ENCODE measurements at places on chromosomes 7 and 10.

DNA sequence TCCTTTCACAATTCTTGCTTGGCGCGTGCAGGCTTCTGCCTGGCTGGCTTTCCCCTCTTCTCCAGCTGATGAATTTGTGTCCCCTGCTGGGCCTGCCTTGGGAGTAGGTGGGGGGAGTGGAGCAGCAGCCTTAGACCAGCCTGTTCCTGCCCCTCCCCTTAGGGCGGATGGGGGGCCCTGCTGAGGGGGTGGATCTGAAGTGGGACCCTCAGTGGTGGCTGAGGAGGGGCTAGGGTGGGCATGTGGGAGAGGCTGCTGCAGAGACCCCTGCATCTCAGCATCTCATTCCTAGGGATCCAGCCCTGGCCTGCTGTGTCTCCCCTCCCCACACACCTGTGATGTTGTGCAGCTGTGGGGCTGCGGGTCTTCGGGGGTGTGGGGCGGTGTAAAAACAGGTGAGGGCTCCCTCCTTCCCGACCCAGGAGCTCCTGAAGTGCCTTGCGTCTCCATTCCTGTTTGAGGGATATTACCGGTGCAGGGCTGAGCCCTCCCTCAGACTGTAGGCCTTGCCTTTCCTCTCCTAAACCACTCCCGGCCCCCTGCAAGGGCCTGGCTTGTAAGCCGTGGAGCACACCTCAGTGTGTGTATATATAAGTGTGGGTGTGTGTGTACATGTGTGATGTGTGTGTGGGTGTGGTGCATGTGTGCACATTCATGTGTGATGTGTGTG lies 24.7 kb downstream of the ADCYAP1R1 start:
- DNase-seq = no peak

DNA sequence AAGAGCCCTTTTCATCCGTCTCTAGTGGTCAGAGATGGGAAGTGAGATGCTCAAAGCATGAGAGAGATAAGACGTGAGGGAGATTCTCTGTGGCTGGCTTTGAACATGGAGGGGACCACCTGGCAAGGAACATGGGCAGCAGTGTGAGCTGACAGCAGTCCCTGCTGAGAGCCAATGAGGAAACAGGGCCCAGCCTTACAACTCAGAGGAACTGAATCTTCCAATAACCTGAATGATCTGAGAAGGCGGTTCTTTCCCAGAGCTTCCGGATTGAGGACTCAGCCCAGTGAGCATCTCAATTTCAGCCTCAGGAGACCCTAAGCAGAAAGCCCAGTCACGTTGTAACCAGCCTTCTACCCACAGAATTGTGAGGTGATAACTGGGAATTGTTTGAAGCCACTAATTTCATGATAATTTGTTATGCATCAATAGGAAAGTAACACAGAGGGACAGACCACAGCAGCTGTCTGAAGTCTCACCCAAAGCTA lies 33.9 kb upstream of the IKZF1 start:
- DNase-seq = no peak

GRCh38 chr7:133564484-133564883 lies 311.6 kb downstream of the EXOC4 start:
- DNase-seq = no peak

DNA sequence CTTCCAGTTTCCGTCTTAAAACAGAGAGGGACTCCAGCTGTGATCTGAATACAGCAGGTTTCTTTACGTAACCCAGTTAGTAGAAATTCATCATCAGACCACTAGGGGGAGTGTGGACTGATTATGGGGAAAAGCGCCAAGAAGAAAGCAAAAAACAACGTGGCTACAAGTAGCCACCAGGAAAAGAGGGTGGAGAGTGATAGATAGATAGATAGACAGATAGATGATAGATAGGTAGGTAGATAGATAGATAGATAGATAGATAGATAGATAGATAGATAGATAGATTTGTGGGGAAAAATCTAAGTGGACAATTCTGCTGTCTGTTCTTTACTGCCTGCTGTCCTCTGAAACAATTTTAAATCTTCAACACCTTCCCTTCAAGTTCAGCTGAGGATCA lies 12.7 kb upstream of the AKR1B10 start:
- DNase-seq = peak; percentile 45

GRCh38 chr10:11975795-11976194 lies 66.8 kb downstream of the UPF2 start:
- DNase-seq = no peak

- no peak for DNase-seq
Observed at GRCh38 chr7:141442781-141443180, 108.4 kb upstream of the AGK start.

DNA sequence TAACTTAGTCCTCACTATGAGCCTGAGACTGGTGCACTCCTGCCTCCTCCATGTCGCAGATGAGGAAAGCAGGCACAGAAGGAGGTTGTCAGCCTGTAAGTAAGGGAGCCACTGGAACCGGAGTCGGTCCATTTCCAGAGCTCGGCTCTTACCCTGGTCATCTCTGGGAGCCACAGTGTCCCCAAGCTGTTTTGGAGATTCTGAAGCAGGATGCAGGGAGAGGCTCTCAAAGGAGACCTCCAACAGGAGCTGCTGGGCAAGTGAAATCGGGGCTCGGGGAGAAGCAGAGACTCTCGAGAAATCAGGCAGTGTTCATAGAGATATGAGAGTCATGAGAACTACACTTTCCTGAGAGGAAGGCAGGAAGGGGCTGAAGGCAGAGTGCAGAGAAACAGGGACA lies 39.0 kb downstream of the VSTM4 start:
- no peak for DNase-seq

GRCh38 chr7:55375237-55375636 lies 10.1 kb downstream of the LANCL2 start:
- DNase-seq = no peak

DNA sequence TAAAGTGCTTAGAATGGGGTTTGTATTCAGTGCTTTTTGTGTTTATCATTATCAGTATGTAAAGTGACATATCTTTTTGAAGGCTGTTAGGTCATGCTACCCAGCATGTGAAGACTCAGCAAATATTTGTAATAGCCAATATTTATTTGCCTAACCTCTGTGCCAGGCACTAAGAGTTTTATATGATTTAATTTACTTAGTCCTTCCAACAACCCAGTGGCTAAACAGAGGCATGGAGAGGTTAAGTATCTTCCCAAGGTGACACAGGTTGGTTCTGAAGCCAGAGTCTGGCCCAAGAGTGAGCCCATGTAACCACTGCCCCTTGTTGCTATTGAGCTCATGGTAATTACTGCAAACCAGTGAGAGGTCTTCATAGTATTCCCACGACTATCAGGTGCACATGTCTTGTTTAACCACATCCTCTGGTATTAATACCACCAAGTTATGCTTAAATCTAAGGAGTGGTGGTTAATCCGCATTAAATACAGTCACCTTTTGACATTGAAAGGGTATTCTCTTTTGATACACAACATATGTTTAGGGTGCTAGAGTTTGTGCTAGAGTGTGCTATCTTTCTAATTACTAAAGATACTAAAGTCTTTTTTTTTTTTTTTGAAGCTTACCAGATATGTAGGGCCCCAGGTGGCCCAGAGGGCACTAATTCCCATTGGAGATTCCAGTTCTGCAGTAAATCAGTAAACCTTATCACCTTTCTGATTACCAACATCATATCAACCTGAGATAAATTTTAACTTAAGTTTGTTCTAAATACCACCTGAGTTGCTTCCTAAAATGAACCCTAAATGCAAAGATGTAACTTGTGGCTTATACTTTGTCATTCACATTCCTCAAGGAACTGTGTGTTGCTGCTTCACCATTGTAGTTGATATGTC lies 2.9 kb downstream of the ADD3 start:
- DNase-seq = peak; percentile 7

DNA sequence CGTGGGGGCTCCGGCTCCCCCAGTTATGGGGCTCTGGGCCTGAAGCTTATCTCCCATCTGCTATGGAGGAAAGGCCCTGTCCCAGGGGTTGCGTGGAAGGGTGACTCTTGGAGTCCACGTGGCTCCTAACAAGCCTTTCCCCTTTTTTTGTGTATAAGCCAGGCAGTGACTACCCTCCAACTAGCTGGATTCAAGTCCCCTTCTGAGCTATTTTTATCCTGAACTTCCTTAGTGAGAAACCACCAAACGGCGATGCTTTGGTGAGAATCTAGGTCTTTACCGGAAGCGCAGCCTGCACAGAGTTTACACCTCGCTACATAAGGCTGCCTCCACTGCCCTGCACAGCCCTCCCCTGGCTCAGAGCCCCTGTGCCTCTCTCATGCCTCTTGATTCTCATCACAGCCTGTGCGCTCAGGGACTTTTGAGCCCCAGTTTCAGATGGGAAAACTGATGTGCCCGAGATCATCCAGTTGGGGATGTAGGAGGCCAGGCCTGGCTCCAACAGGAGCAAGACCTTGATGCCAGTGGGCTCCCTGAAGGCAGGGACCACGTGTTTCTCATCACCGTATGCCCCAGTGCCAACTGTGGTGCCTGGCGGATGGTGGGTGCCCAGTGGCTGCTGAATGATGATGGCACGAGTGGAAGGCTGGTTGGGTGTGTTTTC lies 102.3 kb upstream of the PPIF start:
- no peak for DNase-seq

- no peak for DNase-seq
Observed at GRCh38 chr7:5597772-5598171, 174.1 kb upstream of the TNRC18 start.

GRCh38 chr10:21521751-21522533 lies 3.5 kb downstream of the SKIDA1 start:
- DNase-seq = no peak

GRCh38 chr10:74223755-74224529 lies 72.9 kb downstream of the ADK start:
- no peak for DNase-seq

GRCh38 chr10:129706081-129706480 lies 239.0 kb downstream of the MGMT start:
- no peak for DNase-seq

DNA sequence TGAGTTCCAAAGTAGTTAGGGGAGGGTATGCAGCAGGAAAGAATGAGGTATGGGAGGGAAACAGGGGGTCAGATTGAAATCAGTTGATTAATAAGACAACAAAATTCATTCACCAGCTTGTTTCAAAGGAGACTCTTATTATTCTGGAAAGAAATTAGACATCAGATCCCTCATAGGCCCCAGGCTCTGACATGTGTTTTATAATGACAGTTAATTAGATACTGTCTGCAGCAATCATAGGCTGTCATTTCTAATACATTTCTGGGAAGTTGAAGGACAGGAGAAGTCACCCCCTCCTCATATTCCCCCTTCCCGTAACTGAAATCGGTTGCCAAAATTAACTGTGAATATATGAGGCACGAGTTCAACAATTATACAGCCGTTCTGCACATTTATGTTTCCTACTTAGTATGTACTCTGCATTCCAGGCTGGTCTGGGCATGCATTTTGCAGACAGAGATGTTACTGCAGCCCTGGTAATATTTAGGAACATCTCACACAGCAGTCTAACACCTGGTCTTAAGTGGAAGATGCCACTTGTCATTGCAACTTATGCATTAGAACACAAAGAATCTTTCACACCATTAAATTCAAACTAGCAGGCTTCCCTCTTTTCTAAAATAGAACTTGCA lies 355.2 kb upstream of the LRGUK start:
- DNase-seq = no peak

DNA sequence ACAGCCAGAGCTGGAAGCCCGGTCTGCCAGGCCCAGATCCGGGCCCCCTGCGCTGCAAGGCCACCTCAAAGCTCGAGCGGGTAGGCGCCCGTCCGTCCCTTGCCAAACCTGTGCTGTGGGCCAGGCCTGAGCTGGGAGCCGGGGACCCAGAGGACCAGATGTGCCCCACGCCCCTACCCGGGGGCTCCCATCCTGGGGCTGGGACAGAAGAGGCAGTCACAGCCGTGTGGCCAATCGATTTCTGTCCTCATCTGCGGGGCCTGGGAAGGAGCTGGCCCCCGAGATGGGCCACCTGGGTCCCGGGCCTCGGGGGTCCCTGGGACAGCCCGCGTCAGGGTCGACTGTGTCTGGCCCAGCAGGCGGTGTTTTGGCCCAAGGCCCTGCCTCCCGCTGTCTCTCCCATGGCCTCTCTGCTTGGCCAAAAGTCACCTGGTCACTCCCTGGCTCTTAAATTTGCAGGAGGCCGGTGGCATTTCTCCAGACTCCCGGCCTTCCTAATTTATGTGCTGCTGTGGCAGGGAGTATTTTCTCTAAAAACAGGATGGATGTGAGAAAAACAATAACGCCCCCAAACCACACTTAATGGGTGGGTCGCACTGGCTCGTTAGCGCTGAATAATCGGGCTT lies 63.8 kb downstream of the UNCX start:
- DNase-seq = no peak

GRCh38 chr7:43491984-43492383 lies 90.9 kb upstream of the STK17A start:
- DNase-seq = no peak

GRCh38 chr7:97104719-97105238 lies 12.7 kb upstream of the SDHAF3 start:
- peak; percentile 81 for DNase-seq

GRCh38 chr7:31175672-31176071 lies 123.6 kb downstream of the ADCYAP1R1 start:
- DNase-seq = no peak

DNA sequence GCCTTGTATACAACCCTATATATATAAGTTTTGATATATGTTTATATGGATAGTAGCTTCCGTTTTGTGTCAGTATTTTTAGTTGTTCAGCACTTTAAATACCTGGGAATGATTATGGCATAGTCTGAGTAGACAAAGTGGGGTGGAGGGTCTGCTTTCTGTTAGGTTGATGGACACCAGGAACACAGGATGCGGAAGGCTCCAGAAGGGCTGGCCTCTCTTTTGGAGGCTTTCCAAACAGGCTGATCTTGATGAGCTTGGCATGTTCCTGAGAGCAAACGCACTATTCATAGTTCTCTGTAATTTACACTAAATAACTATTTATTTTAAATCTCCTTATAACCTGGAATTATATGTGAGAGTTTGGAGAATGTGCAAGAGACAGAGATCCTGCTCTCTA lies 12.7 kb downstream of the AKR1E2 start:
- DNase-seq = no peak

- no peak for DNase-seq
Observed at GRCh38 chr10:80277567-80278250, 11.7 kb downstream of the MAT1A start.

GRCh38 chr7:49125246-49125645 lies 200.9 kb downstream of the CDC14C start:
- no peak for DNase-seq

DNA sequence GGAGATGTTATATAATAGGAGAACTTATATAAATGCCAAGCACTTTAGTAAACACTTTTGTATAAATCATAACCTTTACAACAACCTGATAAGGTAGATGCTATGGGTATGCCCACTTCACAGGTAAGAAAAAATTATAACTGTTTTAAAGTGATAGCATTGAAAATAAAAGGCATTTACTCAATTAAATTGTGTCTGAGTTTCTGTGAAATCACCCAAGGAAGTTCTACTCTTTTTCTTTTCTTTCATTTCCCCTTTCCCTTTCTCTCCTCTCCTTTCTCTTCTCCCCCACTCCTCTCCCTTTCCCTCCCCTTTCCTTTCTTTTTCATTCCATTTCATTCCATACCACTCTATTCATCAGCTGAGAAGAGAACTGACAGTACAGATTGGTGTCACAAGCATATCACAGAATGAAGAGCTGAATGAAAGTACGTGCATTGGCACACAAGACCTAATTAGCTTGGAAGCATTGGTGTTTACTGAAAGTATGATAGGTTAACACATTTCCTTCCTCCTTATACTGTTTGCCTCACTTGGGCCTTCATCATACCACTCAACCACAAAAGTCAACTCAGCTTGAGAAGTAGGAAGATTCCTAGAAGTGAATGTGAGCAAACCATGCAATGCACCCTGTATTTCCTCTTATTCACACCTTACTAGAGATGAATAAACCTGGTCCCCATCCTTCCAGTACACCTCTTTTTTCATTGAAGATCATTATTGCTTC lies 117.9 kb upstream of the AGR3 start:
- no peak for DNase-seq

GRCh38 chr7:111090846-111091245 lies at the start of gene LRRN3:
Gene LRRN3 (plus strand): TSS chr7:111091127. CDS start chr7:111122773, 31,646 bp downstream.
- peak; percentile 91 for DNase-seq
